ENCODE measurements at places on chromosomes 13 and 19.
A peak's percentile ranks its signal among the peaks of the same experiment; 100 is the strongest.

DNA sequence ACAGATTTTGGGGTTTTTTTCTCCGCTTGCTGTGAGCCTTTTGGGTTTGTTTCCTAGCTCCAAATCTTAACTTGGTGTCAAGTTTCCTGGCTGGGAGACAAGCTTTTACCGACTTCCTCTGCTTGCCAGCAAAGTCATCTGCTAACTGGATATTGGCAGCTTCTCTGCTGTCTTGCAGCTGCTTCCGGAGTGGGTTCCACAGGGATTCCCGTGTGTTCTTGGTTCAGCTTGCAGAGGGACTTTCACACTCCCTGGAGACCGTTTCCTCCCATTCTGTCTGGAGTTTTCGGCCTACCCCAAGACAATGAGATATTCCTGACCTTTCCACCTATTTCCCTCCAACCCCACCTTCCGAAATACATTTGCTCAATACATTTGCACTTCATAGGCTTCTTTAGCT, 2.2 kb upstream of the COLGALT1 start:
- peak; percentile 13 for DNase-seq

GRCh38 chr13:69970520-69970919, 137.1 kb upstream of the ATXN8OS start:
- no peak for DNase-seq

- no peak for DNase-seq
These were observed 172.8 kb downstream of the KATNAL1 start for GRCh38 chr13:30134578-30134977.

DNA sequence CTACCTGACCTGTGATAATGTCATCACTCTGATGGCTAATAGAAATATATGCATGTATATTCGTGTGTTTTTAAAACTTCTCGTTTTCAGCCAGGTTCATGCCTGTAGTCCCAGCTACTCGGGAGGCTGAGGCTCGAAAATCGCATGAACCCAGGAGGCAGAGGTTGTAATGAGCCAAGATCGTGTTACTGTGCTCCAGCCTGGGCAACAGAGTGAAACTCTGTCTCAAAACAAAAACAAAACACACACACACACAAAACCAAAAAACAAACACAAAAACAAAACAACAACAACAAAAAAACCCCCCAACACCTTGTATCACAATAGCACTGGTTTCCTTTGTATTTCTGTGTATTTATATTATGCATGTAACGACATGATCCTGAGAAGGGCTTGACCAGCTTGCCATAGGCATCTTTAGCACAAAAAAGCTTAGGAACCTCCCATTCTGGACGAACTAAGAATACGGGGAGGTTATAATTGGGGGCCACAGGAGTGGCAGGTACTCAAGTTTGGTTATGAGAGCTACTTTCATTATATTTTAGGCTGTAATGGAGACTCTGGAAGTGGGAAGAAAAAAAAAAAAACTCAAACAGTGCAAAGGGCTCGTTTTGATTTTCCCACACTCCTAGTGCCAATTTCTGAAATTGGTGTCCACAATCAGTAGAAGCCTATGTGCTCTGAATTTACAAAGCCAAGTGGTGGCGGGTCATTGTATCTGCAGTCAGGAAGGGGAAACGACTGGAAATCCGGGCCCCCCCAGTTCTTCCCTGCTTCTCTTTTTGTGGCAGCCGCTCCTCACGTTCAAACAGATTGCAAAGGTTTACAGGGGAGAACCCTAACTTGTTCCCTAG, 1.2 kb upstream of the ACP7 start:
- DNase-seq, result no peak

GRCh38 chr13:114230575-114230974, 4.1 kb upstream of the CDC16 start:
- DNase-seq, result no peak

- DNase-seq, result no peak
These were observed 61.6 kb downstream of the UNC13A start for GRCh38 chr19:17626456-17627015.

DNA sequence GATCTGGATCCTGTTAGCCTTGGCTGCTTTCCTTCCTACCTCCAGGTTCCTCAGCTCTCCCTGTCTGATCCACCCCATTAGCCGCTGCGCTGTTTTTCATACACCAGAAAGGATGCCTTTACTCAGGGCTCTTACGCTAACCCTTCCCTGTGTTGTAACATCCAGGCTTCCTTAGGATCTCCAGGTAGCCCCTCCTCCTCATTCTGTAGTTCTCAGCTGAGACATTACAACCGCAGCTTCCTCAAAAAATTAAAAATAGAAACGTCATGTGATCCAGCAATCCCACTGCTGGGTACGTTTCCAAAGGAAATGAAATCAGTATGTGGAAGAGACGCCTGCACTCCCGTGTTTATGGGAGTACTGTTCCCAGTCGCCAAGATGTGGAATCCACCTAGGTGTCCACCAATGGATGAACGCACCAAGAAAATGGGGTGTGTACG, 18.4 kb upstream of the MYADM start:
- no peak for DNase-seq

DNA sequence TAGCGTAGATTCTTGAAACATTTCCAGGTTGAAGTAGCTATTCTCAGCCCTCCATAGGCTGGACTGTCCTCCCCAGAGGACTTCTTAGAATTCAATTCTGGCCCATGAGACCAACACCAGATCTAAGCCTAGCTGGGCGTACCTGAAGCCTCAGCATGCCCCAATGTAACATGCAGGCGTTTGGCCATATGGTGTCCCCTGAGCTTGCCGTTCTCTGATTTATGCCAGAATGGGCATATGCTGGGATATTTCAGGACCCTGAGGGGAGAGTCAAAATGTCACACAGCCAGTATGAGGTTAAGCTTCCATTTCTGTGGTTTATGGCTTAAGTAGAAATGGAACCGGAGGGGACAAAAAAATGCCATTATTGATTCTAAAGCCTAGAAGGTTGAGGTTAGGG, 317.7 kb upstream of the OBI1 start:
- no peak for DNase-seq

GRCh38 chr19:29492769-29493168, 33.0 kb upstream of the VSTM2B start:
- DNase-seq, result no peak

- no peak for DNase-seq
These were observed 74.5 kb upstream of the RAP2A start for GRCh38 chr13:97359181-97360057.

- DNase-seq, result no peak
These were observed 31.8 kb downstream of the LCP1 start for GRCh38 chr13:46150134-46150693.

DNA sequence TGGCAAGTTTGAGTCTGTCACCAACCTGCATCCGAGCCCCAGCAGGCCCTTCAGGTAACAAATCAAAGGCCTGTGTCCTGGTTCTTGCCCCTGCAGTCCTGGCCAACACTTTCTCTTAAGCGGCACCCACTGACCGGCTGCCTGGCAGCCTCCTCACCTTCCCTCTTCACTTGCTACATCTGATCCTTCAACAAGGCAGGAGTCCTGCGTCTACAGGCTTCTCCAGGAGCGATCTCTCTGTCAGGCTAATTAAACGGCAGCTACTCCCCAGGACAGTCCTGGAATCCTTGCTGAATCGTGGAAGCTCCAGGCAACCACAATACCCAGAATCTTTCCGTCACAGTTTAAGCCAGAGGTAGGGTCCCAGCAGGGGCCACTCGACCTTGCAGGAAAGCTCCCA, 41.1 kb upstream of the GAS6 start:
- DNase-seq, result no peak

- no peak for DNase-seq
These were observed 1.5 kb upstream of the TRAPPC5 start for GRCh38 chr19:7678971-7679751.

- no peak for DNase-seq
These were observed 74.2 kb downstream of the RASA3 start for GRCh38 chr13:114058051-114058867.

GRCh38 chr13:74115133-74115532, 19.1 kb downstream of the KLF12 start:
- DNase-seq, result no peak

- no peak for DNase-seq
These were observed 25.6 kb downstream of the NOSIP start for GRCh38 chr19:49554701-49555181.

DNA sequence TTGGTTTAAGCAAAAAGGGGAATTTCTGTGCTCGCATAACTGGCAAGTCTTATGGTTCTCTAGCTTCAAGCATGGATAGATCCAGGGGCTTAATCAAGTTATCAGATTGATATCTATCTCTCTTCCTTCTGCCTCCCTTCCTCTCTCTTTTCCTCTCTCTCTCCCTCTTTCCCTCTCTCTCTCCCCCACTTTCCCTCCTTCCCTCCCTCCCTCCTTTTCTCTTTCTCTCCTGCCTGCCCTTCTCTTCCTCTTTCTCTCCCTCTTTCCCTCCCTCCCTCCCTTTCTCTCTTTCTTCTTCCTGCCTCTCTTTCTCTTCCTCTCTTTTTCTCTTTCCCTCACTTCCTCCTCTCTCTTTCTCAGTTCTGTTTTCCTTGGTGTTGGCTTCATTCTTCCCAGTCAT, 195.8 kb downstream of the HS6ST3 start:
- no peak for DNase-seq

DNA sequence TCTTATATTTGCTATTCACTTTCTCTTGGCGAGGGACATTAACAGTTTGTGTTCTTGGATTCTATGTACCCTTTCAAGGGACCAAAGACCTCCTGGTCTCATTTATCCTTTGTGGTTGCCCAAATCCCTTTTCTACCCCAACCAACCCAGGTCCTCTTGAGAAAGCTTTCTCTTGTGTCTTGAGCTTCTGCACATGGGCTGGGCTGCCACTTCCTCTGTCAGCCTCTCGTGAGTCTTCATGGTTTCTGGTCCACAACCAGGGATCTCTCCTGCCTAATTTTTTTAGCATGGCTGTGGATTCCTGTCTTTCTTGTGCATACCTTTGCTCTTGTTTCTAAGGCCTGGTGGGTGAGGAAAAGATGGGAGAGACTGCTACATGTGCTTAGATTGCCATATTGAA, 14.9 kb downstream of the TIMM13 start:
- DNase-seq, result no peak

DNA sequence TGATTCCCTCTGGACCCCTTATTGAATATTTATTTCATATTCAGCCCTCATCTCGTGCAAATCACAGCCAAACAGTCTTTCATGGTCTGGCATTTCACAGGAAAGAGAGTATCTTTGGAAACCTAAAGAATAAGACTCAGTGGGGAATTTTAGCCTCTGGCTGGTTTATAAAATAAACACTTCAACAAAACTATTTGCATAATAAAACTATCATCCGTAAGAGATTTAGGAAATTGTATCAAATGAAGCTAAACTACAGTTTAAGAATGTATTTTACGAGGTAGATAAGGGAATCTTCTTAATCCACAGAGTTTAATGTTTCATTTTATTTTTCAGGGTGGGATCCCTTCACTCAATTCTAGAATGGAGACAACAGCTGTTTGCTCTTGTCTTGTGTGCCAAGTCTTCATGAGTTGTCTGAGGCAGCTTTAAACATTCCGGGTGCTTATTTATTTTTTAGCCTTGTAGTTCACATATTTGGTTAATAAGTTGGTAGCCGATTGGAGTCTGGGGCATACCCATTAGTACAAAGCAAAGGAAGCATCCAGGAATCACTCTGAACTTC, 634.4 kb upstream of the KLF12 start:
- DNase-seq, result no peak
